CD4-positive, alpha-beta T cell treated with Interleukin-6 at 100 ng/mL for 8 hours (primary cell): ENCODE measurements at places on chromosomes 3 and 15.

GRCh38 chr3:137641879-137642704 lies 122.0 kb upstream of the SOX14 start:
- no peak for DNase-seq

DNA sequence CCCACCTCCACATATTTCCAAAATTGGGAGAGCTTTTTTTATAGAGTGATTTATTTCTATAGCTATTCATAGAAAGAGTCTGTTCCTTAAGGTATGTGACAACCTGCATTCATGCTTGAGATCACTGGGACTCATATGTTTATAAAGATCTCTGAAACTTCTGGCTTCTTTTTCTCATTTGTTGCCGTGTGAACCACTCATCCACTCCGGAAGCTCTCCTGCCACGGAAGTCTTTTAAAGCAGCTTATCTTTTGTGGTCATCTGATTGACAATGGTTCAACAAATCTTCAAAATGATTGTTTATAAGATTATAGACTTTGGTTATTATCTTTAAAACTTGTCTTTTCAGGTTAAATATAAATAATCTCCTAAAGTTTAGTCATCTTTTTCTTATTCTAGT lies 260.5 kb downstream of the C3orf38 start:
- peak; percentile 2 for DNase-seq

DNA sequence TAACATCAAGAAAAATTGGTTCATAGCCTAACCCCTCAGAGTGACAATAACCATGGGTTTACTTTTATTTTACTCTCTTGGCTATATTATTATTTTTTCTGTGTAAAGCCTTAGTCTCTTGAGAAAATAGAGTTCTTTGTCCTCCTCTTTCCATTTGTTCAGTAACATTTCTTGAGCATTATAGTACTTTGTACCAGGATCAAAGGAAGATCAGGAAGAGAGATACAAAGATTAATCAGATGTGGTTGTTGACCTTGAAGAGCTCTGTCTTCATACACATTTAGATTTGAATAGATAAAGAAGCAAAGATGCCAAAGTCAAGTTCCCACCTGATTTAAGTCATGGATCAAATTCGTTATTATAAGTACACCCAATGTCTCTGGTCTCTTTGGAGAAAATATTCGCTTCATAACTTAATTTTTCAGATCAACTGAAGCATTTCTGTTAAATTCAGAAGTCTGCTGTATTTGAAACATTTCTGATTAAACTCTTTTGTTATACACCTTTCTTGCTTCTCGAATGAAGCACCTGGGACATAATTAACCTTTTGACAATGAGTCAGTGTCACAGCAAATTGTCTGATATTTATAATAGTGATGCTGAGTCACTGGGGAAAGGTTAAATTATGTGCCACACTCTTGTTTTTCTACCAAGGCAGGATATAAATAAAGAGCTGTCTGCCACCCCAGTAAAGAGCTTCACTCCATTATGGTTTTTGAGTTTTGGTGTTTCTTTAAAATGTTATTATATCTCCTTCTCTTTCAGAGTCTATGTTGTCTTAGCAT lies 100.2 kb downstream of the GHSR start:
- no peak for DNase-seq

DNA sequence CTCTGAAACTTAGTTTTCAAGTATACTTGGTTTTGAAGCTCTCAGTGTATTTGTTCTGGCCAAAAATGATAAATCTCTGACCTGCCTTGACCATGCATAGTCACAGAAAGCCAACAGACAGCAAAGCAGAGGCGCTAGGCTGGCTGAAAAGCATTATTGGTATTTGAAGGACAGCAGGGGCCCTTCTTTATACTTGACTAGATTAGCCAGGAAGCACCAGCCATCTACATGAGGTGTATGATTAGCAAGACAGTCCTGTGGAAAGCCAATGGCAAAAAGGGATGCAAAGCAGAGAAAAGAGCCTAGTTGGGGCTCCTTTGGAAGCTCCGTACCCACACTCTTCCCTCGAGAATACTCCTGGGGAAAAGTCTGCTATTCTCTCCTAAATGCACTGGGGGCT lies 7.8 kb downstream of the SLC24A1 start:
- DNase-seq, result no peak

- DNase-seq, result peak; percentile 9
These were observed 66.0 kb downstream of the SPTSSB start for GRCh38 chr3:161305095-161305991.

DNA sequence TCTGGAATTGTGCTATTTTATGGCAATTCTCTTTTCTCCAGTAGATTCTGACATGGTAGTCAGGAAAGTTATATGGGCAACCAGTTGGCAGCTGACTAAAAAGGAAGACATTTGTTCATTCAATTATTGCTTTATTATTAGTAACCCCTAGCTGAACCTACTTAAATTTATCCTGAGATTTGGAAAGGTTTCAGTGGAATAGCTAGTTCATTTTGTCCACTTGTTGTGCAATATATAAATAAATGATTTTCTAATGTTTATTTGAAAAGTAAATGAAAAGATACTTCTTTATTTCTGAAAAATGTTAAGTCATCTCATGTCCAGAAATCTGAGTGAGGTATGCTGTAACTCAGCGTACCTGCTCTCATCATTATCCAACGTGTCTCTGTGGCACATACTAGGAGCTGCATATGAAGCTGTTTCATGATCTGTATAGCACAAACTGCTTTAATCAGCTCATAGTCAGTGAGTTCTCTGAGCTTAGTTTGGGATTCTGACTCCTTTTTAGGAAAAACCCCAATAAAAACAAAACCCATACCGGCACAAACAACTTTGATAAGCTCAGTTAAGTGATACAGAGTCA lies 35.9 kb downstream of the RARB start:
- no peak for DNase-seq

GRCh38 chr3:151579571-151580270 lies 118.9 kb upstream of the IGSF10 start:
- no peak for DNase-seq

DNA sequence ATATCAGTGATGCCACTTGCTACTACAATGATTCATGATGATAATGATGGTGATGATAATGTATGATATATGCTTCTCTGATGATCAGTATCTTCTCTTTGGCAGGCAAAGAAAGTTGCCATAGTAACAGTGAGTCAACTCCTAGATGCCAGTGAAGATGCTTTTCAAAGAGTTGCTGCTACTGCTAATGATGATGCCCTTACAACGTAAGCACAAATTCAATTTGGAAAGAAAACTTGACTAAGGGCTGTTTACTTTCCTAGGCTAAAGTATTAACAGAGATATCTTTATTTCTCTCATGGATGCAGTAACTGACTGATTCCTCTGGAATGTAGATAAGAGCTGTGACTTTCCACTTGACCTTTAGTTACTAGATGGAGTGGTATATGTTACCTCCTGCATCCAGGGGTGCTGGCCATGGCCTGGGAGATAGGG lies 27.8 kb downstream of the ADGRG7 start:
- no peak for DNase-seq

GRCh38 chr15:80870893-80871292 lies 91.7 kb downstream of the CEMIP start:
- DNase-seq, result no peak

- no peak for DNase-seq
These were observed 1.9 kb downstream of the TMA7 start for GRCh38 chr3:48441940-48442339.

GRCh38 chr3:5302661-5303060 lies 115.2 kb downstream of the EDEM1 start:
- DNase-seq, result no peak

GRCh38 chr3:144499001-144499930 lies 527.6 kb downstream of the DIPK2A start:
- DNase-seq, result no peak

- DNase-seq, result no peak
These were observed 34.2 kb upstream of the MTMR14 start for GRCh38 chr3:9615003-9615628.

- no peak for DNase-seq
These were observed 910.0 kb upstream of the ROBO1 start for GRCh38 chr3:80677796-80678195.

DNA sequence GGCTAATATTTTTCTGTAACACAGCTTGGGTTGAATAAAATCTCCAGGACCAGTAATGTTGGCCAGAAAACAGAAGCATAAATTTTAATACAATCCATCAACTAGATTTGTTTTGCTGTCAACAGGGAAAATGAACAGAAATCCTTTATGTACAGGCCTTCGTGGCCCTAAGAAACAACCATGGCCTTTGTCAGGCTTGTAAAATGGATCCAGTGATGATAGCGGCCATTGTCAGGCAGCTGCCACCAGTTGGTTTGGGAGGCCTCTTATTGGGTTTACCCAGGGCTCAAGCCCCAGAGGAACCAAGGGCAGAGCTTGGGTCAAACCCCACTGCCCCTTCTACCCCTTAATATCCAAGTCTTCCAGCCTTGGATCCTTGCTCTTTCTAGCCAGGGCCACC lies 5.6 kb upstream of the FYCO1 start:
- no peak for DNase-seq

DNA sequence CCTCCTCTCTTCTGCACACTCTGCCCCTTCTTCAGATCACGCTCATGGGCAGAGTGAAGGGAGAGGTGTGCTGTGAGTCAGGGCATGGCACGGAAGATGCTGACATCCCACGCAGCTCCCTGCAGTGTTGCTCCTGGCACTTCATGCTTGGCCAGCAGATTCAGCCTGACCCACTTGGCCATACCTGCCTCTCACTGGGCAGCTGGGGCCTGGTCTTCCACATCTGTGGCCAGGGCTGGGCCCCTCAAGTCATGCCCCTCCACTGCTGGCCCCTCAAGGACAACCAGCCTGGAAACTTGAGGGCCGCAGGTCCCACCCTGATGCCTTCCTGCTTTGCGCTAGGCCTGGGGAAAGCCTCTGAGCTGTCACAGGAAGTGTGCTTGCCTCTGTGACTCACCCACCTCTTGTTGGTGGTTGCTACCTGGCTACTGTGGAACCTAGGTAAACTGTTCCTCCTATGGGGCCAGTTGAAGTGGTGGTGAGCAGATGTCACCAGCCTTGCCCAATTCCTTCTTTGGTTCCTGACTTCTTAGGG lies 48.7 kb downstream of the BSN start:
- peak; percentile 72 for DNase-seq

- no peak for DNase-seq
These were observed 201.2 kb downstream of the OPA1 start for GRCh38 chr3:193794002-193794881.

GRCh38 chr3:68893600-68894239 lies 38.6 kb downstream of the TAFA4 start:
- DNase-seq, result peak; percentile 8

- DNase-seq, result peak; percentile 59
These were observed at the start of gene TBC1D2B for GRCh38 chr15:78077053-78077870. Gene TBC1D2B (minus strand): TSS chr15:78077711. CDS start chr15:78077652, 59 bp downstream.

DNA sequence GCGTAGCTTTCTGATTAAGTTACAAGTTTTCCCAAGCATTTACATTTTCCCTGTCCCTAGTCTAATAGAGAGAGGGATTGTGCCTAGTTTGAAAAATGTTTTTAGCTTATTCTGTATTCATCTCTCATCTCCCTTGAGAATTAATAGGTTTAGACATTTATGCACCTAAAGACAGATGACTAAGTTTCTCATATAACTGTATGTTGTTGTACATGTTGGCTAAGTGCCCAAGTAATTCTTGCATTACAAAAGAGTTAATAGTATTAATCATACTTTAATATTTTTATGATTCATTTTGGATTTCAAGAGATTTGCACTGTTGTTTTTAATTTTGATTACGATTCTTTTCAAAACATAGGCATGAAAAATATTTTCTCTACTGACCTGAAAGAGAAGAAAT lies 109.0 kb upstream of the TBL1XR1 start:
- no peak for DNase-seq

GRCh38 chr15:68709876-68710275 lies 110.8 kb downstream of the ANP32A start:
- DNase-seq, result no peak

- DNase-seq, result no peak
These were observed at the start of gene UNC13C for GRCh38 chr15:53978253-53978906. Gene UNC13C (plus strand): TSS chr15:53978441. CDS start chr15:54012904, 34,463 bp downstream.

DNA sequence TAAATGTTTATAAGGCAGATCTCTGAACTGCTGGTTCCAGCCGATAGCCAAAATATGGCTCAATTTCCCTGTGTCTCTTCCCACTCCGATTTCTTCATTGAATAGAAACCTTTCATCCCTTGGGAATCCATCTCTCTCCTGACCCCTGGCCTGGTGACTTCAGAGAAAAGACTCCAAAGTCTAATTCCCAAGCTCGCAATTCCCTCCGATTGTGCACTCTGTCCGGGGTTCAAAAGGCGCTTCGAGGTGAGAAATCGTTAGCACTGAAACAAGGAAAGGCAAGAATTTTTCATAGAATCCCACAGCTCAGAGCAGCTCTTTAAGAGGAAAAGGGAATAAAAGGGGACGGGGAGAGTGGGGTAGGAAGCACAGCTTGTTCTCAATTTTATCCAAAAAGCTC lies 18.4 kb upstream of the RAD18 start:
- no peak for DNase-seq

GRCh38 chr3:145882436-145882835 lies 278.5 kb downstream of the PLOD2 start:
- no peak for DNase-seq

GRCh38 chr3:170137986-170138385 lies 43.5 kb downstream of the PHC3 start:
- DNase-seq, result no peak

GRCh38 chr3:16510620-16511319 lies 2.7 kb downstream of the RFTN1 start:
- no peak for DNase-seq

- peak; percentile 29 for DNase-seq
These were observed 136.2 kb downstream of the CHDH start for GRCh38 chr3:53709860-53710674.

DNA sequence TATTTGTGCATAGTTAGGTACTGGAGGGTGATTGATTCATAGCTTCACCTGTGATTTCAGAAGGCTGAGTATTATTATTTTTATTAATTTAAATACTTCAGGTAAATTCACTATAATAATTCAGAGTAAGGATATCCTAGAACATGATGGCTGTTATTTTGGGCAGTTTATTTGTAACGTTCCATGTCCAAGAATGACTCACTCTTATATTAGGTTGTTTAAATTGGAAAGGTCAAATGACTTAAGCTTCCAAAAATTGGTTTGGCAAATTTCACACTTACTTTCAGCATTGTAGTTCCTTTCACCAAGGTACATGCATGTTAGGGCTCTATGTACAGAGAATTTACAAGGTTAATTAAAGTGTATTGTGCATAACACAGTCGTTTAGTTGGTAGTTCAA lies 120.2 kb downstream of the EPHA3 start:
- no peak for DNase-seq

- DNase-seq, result no peak
These were observed 145.5 kb downstream of the ATP10A start for GRCh38 chr15:25717457-25718168.

GRCh38 chr15:72227192-72227586 lies 3.8 kb downstream of the PKM start:
- peak; percentile 30 for DNase-seq

- no peak for DNase-seq
These were observed 85.0 kb downstream of the RAB11A start for GRCh38 chr15:65954289-65954741.

DNA sequence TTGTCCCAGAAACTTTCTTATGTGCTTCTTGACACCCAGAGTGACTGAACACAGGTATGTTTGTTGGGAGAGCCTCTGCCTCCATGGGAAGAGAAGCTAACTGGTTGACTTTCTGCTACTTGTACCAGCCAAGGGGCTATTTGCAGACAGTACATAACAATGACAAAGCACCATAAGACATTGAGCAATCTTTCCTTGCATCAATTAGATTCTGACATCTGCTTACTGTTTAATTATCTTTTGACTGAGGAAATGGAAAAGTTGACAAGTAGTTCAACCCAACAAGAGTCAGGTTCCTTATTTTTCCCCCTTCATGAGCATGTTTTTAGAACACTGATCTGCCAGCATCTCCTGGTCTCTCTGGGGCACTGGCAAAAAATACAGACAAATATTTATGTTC lies 157.7 kb downstream of the RPLP1 start:
- no peak for DNase-seq
